ENCODE measurements at places on chromosomes 4 and X. TPM values are rescaled to one million over a fixed set of nuclear protein-coding genes. Genes with fewer than 3 reads are reported as not detected.

- no peak for DNase-seq
Measured at GRCh38 chrX:16848541-16848940, 21.6 kb downstream of the RBBP7 start.

GRCh38 chr4:157978680-157979361 lies 194.0 kb downstream of the GASK1B start:
- peak; percentile 58 for DNase-seq

DNA sequence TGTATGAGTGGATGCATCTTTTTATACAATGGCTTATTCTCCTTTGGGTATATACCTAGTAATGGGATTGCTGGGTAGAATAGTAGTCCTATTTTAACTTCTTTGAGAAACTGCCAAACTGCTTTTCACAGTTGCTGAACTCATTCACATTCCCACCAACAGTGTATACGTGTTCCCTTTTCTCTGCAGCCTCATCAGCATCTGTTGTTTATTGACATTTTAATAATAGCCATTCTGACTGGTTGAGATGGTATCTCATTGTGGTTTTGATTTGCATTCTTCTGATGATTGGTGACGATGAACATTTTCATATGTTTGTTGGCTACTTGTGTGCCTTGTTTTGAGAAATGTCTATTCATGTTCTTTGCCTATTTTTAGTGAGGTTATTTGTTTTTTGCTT lies 687.0 kb upstream of the EPHA5 start:
- no peak for DNase-seq

Gene SMIM9
- not detected for polyA plus RNA-seq

Gene ETDB
- not detected for polyA plus RNA-seq

All from right renal pelvis (tissue), 4 donors.